ENCODE measurements at places on chromosomes 6 and 20.
A peak's percentile ranks its signal among the peaks of the same experiment; 100 is the strongest.

DNA sequence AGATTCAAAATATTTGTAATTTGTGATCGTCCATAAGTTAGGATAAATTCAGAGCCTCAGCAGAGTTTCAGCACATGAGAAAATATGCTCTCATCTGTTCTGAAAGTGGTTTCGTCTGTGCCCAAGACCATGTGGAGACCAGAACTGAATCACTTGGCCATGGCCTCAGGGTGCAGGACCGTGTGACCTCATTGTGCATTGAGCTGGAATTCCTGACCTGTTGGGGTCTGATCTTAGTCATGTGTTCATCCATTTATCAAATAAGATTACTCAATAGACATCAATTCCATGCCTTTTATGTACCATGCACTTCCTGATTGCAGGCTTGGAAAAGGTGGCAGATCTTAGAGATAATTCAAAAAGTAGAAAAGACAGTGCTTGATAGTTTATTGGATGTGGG is 680.5 kb downstream of the QKI start:
- no peak for DNase-seq

DNA sequence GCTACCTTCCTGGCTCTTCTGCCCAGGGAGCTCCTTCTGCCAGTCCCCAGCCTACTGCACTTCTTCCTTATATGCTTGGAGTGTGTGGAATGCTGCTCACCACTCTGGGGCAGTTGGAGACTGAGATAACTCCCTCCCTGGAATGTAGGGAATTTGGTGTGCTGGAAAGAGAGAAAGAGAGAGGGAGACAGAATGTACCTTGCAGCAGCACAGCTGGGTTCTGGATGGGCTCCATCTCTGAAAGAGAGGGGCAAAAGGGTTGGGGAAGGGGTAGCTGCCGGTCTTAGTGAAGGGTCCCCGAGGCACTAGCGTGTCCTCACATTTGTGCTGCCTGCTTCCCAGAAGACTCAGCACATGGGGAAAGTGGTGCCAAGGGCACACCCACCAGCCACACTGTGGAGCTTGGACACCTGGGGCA is 40.2 kb upstream of the DDR1 start:
- DNase-seq = no peak

- no peak for DNase-seq
Observed at GRCh38 chr6:45845567-45845966, 170.1 kb downstream of the CLIC5 start.

DNA sequence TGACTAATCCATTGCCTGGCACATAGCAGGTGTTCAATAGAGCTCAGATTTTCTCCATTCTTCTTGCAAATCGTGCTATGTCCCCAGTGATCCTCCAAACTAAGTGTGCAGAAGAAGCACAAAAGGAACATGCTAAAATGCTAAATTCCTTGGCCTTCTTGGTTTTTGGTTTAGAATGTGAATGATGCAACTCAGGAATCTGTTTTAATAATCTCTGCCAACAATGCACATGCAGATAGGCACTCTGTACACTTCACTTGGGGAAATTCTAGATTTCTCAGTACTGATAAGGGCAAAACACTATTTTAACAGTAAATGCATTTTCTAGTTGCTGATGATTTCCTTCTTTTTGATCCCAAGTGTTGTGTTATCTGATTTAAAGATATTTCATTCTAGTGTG is 35.2 kb downstream of the SLC22A1 start:
- no peak for DNase-seq

DNA sequence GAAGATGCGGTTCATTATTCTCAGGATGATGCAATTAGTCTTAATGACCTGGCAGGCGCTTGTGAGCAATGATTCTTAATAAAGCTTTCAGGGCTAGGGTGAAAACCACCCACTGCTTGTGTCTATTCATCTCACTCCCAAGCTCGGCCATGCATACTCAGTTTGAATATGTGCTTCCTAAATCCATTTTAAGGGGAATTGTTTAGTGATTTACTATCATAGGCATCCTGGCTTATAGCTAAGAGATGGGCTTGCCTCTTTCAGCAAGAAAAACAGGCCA is 141.1 kb upstream of the SLC24A3 start:
- no peak for DNase-seq

DNA sequence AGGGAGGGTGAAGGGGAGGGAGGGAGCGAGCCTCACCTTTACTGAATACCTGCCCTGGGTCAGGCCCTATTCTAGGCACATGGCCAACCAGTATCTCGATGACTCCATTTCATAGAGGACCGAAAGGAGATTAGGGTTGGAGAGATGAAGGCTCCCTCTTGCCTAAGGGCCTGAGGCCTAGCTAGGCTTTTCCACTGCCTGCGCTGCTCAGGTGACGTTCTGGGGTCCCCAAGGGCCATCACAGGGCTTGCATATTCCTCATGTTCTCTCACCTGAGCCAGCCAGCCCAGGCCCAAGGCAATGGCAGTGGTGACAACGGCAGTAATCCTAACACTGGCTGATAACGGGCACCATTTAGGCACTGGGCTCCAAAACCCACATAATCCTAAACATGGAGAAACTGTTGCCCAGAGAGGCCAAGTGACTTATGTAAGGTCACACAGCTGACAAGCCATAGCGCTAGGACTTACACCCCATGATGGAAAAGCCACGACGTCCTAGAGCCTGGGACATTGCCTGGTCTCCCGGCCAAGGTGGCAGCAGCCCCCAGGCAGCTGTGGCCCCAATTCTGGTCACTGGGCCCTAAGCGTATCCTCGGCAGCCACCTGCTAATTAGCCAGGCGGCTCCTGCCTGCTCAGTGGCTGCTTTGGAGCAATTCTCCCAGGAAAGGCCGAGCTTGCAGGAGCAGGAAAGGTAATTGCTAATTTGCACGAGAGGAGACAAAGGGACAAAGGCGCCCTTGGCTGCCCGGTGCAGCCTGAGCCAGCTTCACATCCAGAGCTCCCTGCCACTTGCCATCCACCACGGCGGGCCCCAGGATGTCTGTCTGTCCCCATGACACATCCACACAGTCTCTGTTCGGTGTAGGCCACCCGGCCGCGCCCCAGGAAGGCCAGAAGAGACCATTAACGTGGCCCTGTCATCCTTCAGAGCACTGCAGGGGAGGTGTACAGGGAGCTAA is 21.5 kb downstream of the NOL4L start:
- DNase-seq = no peak

DNA sequence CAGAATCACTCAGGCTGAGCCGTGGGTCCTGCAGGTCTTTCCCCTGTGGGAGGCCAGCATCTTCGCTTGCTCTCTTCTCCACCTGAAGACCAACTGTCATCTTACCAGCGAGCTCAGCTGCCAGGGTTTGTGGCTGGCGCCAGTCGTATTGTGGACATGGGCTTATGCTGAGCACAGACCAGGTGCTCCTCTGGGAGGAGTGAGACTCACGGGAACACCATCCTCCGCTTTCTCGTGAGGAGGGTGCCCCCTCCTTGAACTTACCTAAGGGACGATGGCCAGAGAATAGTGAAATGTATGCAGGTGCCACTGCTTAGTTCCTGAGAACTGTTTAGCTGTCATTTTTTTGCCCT is 17.1 kb downstream of the WRNIP1 start:
- DNase-seq = no peak

DNA sequence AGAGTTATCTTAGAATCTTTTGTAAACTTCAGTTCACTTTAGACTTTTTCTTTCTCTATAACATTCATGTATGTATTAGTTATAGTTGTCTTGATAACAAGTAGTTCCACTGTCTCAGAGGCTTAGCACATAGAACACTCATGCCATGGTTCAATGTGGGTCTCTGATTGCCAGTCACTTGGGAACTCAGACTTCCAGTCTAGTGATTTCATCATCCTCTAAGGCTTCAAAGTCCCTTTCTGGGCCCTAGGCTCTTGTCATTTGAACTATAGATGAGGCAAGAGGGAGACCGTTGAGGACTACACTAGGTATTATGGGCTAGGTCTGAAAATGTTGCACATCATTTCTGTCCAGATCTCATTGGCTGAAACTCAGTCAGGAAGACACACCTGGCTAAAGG is 8.4 kb upstream of the EEF1E1 start:
- DNase-seq = no peak

- DNase-seq = no peak
Observed at GRCh38 chr6:142856624-142857232, 88.2 kb downstream of the HIVEP2 start.

DNA sequence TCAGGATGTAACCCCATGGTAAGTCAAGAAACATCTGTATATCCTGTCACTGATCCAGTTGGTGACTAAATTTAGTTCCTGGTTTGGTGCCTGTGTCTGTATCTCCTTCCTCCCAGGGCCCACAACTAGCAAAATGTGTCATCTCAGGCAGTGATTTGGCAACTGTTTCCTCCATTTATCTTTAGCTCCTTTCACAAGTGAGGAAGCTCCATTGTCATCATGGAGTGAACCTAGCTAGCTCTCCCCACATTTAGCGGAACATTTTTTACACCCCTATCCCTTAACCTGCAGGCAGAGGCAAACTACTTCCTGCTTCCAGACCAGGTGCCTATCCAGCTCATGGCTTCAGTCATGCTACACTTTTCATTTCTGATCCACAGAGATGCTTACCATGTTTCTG is 99.5 kb downstream of the IPCEF1 start:
- no peak for DNase-seq

GRCh38 chr6:137661601-137662000 is 167.4 kb upstream of the OLIG3 start:
- no peak for DNase-seq

DNA sequence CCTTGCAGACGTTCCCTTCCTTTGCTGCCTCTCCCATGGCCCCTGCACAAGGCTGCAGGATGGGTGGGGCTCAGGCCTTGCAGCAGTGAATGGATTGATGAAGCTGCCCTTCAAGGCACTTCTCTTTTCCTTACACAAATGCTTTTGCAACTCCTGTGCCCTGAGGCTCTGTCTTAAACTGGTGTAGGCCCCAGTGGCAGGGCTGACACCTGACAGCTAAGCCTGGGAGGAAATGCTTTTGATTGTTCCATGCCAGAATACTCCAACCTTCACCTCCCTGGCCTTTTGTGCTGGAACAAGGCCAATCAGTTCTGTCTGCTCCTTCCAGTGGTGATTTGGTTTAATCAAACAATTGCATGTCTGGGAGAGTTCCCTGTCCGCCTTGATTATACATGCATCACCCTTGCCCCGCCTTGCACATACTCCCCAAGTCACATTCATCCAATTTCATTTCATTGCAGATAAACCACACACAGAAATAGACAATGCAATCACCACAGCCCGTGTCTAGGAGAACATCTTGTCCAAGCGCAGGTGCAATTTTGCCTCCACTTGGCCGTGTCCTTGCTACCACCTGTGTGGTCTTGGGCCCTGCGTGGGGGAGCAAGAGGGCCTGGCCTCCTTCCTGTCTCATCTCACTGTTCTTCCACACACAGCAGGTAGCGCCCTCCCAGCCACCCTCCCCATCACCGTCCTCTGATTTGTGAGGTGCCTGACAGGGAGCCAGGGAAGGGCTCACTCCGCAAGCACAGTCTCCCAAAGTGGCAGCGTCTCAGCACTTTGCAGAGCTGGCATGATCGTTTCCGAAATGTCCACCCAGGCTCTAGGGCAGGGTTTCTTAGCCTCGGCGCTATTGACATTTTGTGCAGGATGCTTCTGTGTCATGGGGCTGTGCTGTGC is 120.4 kb downstream of the CDH26 start:
- DNase-seq = no peak

DNA sequence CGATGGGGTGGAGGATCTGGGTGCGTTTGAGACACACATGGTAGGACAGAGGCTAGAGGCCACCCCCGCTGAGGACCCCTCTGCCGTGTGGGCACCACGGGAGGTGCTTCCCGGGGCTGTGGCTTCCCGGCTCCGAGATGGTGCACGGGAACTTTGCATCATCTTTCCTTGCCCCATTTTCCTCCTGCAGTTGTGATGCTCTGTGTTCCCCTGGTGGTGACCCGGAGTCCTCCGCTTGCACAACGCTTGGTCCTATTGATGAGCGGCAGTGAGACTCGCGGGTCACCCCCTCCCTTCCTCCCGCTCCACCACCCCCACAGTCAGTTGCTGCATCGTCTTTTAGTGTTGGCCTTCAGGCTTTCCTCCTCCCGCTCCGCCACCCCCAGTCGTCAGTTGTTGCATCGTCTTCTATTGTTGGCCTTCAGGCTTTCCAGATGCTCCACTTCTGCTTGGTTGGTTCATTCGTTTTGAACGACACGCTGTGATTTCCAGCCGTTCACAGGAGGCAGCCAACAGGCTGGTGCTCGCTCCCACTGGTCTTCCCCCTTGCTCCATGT is 37.3 kb downstream of the PYGB start:
- peak; percentile 74 for DNase-seq

DNA sequence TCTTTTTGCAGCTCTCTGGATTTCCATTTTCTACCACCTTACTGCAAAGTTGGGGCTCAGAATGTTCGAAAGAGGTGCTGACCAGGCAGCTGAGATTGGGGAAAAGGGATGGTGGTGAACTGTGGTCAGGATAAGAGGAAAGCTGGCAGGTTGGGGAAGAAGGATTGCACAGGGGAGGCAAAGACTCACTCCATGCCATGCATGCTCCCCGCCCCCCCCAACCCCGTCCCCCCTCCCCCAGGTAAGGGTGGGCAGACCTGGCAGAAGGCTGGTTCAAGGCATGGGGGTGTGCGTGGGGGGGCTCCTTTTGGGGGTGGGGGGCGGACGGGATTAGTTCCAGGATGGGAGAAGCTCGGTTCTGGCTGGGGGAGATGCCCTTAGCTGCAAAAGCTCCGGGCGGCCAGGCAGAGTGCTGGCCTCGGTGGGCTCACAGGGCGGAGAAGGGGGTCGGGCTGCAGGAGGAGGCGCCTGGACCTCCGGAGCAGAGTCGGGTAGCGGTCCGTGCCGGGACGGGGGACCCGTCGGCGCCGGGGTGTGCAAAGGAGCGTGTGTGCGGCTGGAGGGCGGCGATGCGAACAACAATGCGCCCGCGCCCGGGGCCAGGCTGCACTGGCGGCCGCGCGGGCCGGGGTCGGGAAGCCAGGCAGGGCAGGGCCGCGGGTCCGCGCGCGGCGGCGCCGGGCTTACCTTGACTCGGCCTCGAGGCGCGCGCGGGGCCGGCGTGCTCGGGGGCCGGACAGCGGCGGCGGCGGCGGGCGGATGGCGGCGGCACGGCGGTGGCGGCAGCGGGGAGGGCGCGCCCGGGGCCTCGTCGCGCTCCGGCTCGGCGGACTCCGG is 880 bp downstream of the ADNP start:
- DNase-seq = peak; percentile 69

DNA sequence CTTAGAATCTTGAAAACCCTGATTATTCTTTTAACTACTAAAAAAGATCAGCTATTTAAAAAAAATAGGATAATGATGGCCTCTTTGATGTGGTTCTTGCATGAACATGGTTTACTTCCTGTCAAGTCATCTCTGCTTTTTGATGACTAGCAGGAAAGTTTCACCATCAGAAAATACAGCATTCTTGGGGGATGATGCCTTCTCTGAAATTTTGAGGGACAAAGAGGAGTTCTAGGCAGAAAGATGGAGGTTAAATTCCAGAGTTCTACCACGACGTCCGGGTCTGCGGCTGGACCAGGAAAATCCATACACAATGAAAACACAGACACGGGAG is 130.4 kb downstream of the OLIG3 start:
- DNase-seq = no peak

GRCh38 chr6:6890400-6890858 is 217.3 kb upstream of the RREB1 start:
- DNase-seq = no peak

DNA sequence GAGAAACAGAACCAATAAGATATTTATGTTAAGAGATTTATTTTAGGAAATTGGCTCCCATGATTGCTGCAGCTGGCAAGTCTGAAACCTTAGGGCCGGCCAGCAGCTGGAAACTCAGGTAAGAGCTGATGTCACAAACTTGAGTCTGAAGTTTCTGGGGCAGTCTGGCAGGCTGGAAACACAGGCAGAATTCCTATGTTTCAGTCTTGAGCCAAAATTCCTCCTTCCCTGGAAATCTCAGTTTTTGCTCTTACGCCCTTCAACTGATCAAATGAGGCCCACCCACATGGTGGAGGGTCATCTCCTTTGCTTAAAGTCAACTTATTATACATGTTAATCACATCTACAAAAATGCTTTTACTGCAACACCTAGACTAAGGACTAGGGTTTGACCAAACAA is 184.1 kb downstream of the SOD2 start:
- no peak for DNase-seq

Data from suprapubic skin (tissue), 4 donors.